ENCODE measurements at places on chromosomes 5 and 9.

DNA sequence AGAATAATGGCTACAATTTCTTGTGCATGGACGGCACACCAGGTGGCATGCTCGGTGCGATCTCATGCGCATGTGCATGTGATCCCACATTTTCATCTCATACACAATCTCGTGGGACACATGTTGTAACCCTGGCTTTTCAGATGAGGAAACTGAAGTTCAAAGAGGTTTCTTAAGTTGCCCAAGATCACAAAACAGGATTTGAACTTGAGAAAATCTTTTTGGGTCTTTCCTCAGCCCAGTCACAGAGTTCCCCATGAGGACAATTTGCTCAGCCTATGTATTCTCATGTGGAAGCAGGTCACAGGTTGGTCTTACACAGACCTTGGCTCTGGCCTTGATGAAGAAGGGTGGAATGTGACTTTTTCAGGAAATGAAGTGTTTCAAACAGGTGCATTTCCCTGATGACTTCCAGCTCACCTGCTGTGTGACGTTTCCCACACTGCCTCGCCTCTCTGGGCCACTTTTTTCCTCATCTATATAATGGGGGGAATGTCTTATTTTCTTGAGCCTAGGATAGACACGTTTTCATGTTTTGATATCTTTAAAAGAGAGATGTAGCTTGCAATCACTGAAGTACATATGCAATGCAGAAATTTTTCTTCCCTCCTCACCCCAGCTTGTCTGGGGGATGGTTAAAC lies 7.1 kb upstream of the ORM1 start:
- DNase-seq: no peak

DNA sequence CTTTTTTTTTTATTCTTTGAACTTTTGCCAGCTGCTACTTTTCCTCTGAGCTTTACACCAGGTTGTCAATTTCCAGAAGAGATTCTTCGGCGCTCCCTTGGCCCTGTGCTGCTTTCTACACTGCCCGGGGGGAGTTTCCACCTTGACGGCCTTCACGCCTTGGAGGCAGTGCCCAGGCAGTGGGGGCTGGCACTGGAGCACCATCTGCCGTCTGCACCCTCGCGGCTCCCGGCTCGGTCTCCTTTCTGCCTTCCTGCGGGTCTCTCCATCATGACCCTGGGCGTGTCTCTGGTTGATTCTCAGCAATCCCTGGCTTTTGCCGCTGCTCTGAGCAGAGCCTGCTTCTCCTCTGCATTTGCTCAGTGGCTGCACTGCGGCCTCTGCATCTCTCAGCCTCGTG lies 2.9 kb downstream of the SLC6A18 start:
- DNase-seq: no peak

- no peak for DNase-seq
Measured at GRCh38 chr5:8829323-8830029, 716.4 kb downstream of the SEMA5A start.

DNA sequence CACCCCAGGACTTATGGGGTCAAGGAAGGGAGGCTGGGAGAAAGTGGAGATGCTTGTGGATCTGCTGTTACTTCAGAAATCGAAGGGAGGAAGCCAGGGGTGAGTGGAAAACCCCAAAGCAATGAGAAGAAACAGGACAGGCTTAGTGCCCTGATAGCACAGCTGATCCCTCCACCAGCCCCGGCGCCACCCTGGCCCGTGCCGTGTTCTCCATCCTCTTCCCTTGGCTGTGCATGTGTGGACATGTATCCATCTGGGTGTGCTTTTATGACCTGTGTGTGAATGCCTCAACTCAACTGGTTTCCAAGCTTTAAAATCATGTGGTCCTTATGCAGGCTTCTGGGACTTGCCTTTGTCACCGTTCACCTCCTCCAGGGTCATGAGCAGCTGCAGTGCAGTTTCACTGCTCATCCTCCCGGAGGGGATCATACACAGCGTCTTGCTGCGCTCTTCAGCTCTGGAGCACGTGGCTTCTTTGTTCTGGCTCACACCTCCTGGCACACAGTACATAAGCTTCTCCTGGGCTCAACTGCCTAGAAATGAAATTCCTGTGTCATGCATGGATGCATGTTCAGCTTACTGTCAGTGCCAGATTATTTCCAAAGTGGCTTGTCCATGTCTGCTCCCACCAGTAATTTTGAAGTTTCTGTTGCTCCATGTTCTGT lies 58.2 kb downstream of the IPPK start:
- no peak for DNase-seq

DNA sequence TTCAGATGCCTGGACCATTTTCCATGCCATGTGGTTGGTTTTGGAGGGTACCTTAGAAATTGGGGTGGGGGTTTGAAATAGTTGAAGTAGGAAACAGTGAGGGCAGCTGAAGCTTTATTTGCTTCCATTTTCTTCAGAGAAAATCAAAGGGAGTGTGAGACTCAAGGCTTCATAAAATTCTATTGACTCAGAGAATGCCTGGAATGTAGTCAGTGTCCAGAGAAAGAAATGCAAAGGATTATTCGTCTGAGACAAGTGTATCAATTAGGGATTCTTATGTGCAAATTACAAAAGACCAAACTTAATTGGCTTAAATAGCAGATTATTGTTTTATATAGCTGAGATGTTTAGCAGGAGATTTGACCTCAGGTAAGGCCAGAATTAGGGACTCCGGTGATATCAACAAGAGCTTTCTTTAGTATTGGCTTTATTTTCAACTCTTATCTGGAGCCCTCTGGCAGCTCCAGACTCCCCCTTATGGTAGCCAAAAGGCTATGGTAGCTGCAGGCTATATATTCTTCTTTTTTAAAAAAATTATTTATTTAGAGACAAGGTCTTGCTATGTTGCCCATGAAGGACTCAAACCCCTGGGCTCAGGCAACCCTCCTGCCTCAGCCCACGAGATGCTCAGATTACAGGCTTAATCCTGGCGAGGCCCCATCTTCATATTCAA lies 38.9 kb downstream of the PTTG1 start:
- DNase-seq: no peak

- DNase-seq: no peak
Measured at GRCh38 chr9:92971776-92972175, 24.5 kb downstream of the FGD3 start.

GRCh38 chr9:105044518-105044917 lies 116.6 kb upstream of the ABCA1 start:
- no peak for DNase-seq

GRCh38 chr5:144812763-144813162 lies 642.1 kb downstream of the KCTD16 start:
- no peak for DNase-seq

- DNase-seq: no peak
Measured at GRCh38 chr5:10056228-10056760, 193.4 kb downstream of the ATPSCKMT start.

- no peak for DNase-seq
Measured at GRCh38 chr5:142445266-142445665, 120.4 kb upstream of the SPRY4 start.

- no peak for DNase-seq
Measured at GRCh38 chr5:118165619-118166018, 822.7 kb downstream of the DTWD2 start.

DNA sequence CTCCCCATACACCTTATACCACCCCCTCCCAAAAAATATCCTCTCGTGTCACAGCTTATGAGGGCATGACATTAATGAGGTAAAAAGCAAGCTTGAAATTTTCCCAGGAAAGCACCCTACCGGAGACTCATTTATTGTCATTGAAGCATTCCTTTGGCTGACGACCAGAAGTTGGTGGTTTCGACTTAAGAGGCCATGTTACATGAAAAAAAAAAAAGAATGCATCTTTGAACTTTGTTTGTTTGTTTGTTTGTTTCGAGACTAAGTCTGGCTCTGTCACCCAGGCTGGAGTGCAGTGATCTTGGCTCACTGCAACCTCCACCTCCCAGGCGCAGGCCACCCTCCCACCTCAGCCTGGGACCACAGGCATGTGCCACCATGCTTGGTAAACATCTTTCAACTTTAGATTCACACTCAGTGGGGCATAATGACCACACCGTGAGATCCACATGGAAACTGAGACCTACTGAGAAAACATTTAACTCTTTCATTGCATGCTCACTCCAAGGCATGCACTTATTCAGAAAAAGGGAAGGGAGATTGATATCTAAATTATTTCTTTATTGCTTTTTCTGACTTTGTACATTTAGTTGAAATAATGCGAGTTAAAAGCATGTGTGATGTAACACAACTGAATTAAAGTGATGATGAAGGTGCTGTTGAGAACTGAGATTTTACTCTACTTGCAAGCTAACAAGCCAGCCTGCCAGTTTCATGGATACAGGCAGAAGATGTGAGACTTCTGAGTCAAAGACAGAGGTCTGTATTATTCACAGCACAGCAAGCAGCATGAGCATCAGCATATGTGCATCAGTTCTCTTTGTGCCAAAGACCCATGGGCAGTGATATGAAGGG lies 5.1 kb upstream of the RAB14 start:
- DNase-seq: no peak

DNA sequence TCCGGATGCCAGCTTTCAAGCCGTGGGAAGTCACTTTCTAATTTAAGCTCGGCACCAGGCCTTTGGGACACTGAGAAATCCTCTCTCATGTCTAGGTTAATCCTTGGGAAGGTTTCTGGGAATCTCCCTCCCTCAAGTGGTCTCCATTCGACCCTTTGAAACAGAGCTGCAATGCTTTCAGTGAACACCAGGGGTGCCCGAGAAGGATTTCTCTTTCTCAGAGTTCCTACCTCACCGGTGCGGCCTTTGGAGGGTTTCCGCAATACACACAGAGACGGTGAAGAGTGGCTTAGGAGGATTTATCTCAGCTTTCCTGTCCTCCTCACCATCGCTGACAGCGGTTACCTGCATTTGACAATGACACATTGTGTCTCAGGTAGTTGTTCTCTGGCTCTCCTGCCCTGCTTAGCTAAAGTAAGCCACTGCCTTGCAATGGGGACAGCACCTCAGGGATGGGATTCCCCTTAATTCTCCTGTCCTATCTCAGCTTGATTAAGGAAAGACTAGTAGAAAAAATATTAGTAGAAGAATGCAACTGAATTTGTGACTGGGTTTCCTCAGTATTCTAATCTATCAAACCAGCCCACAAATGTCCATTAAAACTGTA lies 180.6 kb downstream of the GABRG2 start:
- DNase-seq: no peak

DNA sequence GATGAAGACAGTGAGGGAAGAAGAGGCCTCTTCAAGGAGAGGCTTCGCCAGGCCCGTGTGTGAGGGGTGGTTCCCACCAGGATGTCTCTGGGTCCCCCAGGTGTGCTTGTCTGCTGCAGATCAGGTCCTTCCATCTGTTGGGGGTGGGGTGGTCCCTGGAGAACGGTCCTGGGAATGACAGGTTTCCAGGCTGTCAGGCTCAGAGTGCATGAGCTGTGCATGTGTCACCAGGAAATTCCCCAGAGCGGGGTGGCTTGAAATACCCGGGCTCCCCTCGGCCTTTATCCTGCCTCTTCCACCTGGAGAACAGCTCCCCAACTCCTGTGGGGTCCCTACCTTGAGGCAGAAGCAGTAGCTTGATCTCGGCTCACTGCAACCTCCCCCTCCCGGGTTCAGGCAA lies 118.8 kb downstream of the GAPVD1 start:
- DNase-seq: no peak

DNA sequence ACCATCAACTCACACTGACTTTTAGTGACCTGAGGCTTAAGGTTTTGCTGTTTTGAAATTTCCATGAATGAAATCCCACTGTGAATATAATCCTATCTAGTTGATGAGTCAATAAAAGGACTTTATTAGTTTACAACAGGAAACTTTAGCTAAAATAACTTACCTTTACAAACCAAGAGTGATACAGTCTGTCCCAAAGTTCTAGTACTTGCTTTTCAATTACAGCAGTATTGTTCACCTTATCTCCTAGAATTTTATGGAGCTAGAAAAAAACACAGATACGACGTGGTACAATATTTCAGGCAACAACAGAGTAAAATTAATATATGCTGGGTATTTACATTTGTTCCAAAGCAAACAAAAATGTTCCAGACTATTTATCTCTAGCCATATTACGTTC lies 46.9 kb upstream of the CTNNAL1 start:
- no peak for DNase-seq

DNA sequence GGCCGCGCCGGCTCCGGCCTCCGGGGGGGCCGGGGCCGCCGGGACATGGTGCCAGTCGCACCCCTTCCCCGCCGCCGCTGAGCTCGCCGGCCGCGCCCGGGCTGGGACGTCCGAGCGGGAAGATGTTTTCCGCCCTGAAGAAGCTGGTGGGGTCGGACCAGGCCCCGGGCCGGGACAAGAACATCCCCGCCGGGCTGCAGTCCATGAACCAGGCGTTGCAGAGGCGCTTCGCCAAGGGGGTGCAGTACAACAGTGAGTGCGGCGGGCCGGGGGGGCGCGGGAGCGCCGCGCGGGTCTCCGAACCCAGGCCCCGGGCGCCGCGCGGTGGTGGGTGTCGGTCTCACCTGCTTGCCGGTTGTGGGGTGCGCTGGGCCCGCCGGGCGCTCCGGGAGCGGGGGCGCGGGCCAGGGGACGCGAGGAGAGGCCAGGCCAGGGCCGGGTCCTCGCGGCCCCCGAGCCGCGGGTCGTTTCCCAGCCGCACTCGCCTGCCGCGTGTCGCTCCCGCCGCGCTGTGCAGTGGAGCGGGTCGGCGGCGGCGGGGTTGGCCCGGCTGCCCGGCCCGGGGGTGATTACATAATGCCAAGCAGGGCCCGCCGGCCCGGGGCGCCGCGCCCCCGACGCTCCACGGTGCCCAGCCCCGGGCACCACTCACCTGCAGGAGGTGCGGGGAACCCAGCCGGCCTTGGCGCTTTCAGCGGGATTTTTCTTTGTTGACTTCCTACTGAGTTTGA lies 492 bp downstream of the RABL6 start:
- DNase-seq: no peak

GRCh38 chr5:18433336-18433735 lies 799.1 kb downstream of the TAF11L14 start:
- DNase-seq: no peak

GRCh38 chr5:179343719-179344430 lies 1.4 kb downstream of the ADAMTS2 start:
- DNase-seq: no peak

Measured in GM10248 (cell line).